ENCODE measurements at places on chromosomes 13 and 19. TPM values are rescaled to one million over a fixed set of nuclear protein-coding genes. Genes with fewer than 3 reads are reported as not detected.

- DNase-seq = no peak
These were observed 9.2 kb upstream of the ATP12A start for GRCh38 chr13:24670961-24671381.

- no peak for DNase-seq
These were observed 541.8 kb upstream of the SLC10A2 start for GRCh38 chr13:103607995-103608394.

DNA sequence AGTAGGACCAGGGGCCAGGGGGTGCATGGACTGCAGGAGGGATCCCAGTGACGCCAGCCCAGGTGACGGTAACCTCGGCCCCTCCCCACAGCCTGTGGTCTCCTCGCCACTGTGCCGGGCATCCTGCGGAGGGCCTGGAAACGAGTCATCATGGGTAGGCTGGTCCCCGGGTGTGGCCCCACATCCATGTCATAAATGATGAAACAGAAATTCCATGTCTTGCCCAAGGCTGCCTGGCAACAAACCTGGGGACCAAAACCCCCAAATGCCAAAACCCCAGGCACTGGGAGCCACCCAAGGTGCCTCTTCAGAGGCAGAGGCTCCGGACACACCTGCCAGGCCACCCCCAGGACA, 20.9 kb downstream of the MAP2K2 start:
- DNase-seq = no peak

GRCh38 chr13:32248801-32249200, 66.4 kb downstream of the ZAR1L start:
- no peak for DNase-seq

- no peak for DNase-seq
These were observed 45.8 kb downstream of the TNFSF13B start for GRCh38 chr13:108315273-108315672.

DNA sequence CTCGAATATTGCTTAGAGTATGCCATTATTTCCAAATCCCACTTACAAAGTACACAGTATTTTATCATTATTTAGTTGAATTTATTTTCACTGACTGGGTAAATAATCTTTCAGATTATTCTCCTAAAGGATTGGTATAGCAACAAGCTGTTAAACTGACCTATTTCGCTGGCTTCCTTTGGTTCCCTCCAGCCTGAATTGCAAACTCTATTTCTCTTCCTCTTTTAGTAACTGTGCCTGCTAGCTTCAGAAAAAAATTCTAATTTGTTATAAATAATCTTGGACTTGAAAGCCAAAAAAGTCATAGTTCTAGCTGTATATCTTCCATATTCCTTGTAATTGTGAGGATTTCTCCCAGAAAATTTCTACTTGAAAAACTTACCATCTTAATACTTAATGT, 15.0 kb upstream of the CCNA1 start:
- DNase-seq = no peak

GRCh38 chr13:74758188-74758587, 624.0 kb upstream of the KLF12 start:
- DNase-seq = no peak

- no peak for DNase-seq
These were observed 5.6 kb downstream of the TIMM13 start for GRCh38 chr19:2421581-2422306.

- no peak for DNase-seq
These were observed 3.8 kb downstream of the NPAS1 start for GRCh38 chr19:47023448-47023794.

- peak; percentile 61 for DNase-seq
These were observed 30.7 kb upstream of the C13orf46 start for GRCh38 chr13:114004420-114005205.

- no peak for DNase-seq
These were observed 4.5 kb upstream of the FCGRT start for GRCh38 chr19:49507803-49508494.

DNA sequence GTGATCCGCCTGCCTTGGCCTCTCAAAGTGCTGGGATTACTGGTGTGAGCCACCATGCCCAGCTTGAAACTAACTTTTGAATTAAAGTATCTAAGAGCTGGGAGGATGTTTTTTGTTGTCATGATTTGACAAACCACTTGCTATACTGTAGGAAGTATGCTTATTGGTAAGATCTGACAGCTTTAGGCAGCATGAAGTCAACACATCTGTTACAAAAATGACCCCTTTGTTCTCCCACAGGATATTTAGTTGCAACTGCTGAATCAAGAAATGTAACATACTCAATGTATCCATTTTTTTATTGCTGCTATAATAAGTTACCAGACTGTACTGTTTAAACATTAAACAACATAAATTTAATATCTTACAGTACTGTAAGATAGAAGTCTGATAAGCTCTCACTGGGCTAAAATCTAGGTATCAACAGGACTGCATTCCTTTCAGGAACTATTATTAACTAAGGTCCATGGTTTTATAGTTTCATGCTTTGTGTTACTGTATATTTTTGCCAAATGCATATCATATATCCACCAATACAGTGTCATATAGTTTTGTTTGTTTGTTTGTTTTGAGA, 22.8 kb upstream of the LRP3 start:
- no peak for DNase-seq

DNA sequence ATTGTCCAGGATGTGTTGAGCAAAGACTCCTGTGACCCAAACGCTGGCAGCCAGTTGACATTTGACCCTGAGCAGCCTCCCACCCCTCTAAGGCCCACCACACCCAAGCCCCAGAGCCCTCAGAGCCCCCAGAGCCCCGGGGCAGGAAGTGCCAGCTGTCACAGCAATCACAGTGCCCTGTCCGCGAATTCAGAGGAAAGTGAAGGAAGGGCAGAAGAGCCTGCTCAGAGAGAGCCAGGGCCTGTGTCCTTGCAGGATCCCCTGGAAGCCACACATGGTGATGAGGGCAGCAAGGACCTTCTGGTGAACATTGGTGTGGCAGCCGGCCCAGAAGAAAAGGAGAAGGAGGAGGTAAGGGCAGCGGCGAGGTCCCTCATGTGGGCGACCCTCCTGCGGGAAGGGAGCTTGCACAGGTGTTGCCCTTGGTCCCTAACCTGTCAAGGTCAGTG, 63.7 kb downstream of the SPATA13 start:
- no peak for DNase-seq

GRCh38 chr19:14000691-14001375, 5.3 kb downstream of the RFX1 start:
- DNase-seq = no peak

- no peak for DNase-seq
These were observed 10.3 kb downstream of the THSD1 start for GRCh38 chr13:52395704-52396103.

- DNase-seq = no peak
These were observed 157.7 kb downstream of the ZNF536 start for GRCh38 chr19:30529876-30530275.

- DNase-seq = no peak
These were observed 158.1 kb downstream of the EFNB2 start for GRCh38 chr13:106377341-106377740.

- DNase-seq = no peak
These were observed 547.0 kb upstream of the SLITRK5 start for GRCh38 chr13:87123987-87124784.

DNA sequence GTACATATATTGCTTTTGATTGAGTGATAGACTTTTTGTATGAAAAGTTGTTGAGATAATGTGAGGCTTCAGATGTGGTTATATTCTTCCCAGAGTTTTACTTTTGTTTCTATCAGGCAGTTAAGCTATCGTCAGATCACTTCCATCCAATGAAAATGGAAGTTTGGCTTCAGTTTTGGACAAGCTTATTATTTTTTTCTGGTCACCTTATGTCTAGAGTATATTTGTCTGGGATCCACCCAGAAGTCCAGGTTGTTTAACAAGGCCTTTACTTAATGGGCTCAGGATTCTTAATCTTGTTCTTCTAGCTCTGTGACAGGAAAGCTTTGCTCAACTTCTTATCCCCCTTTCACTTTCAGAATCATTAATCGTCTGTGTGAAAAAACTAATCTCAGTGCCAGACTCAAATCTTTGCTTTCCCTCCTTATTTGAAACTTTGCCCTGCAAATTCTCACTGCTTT, 150.9 kb downstream of the PDS5B start:
- DNase-seq = no peak

DNA sequence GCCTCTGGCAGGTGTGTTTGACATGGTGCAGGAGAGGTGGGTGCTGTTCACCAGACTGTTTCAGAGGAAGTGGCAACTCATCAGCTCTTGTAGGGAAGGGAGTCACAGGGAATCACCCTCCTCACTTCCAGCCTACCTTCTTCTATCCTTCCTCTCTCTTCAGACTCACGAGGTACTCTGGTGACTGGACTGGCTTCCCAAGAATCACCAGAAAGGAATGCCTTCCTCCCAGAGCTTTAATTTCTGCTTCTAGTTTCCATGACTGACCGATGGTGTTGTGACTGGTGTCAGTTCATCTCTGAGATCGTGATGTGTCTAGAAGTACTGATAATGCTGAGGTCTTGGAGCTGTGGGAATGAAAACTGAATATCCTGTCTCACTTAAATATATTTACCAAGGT, 247.3 kb downstream of the KCTD12 start:
- DNase-seq = no peak

GRCh38 chr19:48596679-48597465, 9.7 kb upstream of the SPACA4 start:
- no peak for DNase-seq

GRCh38 chr13:48043789-48044503, 6.4 kb downstream of the NUDT15 start:
- DNase-seq = no peak

DNA sequence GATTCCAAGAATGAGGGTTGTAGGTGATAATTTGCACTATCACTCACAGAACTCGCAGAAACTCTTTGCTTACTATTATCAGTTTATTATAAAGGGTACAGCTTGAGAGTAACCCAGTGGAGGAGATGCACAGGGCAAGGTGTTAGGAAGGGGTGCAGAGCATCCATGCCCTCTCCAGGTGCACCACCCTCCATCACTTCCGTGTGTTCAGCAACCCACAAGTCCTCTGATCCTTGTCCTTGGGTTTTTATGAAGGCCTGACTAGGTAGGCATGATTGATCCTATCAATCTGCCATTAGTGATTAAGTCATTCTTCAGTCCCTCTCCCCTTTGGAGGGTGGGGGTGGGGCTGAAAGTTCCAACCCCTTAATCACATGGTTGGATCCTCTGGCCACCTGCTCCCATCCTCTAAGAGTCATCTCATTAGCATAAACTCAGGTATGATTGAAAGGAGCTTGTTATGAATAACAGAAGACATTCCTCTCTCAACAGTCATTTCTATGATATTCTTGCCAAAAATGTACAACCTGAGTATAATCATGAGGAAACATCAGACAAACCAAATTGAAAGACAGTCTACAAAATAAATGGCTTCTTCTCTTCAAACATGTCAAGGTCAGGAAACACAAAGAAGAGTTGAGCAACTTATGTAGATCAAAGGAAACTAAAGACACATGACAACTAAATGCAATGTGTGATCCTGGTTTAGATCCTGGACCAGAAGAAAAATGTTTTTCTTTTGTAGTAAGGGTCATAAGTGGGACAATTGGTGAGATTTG, 225.4 kb downstream of the PCCA start:
- DNase-seq = no peak

DNA sequence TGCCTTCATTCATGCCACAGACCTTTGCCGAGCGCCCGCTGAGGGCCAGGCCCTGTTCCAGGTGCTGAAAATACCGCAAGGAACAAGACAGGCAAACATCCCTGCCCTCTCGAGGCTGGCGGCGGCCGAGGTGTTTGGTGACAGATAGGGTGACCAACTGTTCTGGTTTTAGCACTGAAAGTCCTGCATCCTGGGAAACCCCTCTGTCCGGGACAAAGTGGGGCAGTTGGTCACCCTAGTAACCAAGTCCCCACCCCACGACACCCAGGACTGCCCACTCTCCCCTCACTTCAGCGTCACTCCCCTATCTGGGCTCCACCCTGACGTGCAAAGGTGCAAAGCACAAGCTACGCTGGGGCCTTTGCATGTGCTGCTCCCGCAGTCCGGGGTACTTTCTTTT, 17.3 kb downstream of the ZBTB7A start:
- no peak for DNase-seq

- no peak for DNase-seq
These were observed 6.2 kb downstream of the XAB2 start for GRCh38 chr19:7622933-7623685.

DNA sequence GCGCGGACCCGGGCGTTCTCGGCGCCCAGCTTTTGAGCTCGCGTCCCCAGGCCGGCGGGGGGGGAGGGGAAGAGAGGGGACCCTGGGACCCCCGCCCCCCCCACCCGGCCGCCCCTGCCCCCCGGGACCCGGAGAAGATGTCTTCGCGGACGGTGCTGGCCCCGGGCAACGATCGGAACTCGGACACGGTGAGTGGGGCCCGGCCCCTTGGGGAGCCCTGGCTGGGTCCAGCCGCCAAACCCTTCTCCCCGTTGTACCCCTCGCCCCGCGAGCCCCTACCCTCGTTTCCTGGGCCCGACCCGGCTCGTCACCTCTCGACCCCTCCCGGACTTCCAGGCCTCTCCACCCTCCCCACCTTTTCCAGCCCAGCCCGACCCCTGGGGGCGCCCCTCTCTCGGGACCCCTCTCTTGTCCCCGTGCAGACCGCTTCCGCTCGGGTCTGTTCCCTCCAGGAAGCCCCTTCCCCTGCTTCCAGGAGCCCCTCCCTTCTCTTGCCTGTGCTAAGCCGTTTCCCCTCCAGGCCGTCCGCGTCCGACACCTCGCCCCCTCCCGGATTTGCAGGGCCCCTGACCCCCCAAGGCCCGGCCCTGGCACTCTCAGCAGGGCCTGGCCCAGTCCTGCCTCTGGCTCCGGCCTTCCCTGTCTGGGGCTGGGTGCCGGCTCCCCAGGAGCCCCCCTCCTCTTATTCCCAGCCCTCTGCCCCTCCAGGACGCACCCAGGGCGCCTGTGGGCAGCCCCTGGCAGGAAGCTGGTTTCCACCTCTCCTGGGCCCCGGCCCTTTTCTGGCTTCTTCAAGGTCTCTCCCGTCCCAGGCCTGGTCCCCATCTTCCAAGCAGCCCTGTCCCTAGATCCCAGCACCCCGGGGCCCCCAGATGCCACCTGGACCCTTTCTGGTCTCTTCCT, 632 bp downstream of the MARK4 start:
- DNase-seq = peak; percentile 84

GRCh38 chr13:112756967-112757758, 67.3 kb downstream of the ATP11A start:
- DNase-seq = peak; percentile 38

- no peak for DNase-seq
These were observed 42.8 kb downstream of the TRPM4 start for GRCh38 chr19:49200238-49200862.

TMC4 gene
- total RNA-seq = not detected

FAM216B gene
- not detected for total RNA-seq

ZNF304 gene
- 13.3 TPM for total RNA-seq

ZFP14 gene
- 11.4 TPM for total RNA-seq

KCNN1 gene
- not detected for total RNA-seq

ATP11A gene
- 60.0 TPM for total RNA-seq

ZC3H4 gene
- 35.1 TPM for total RNA-seq

ADM5 gene
- 5.0 TPM for total RNA-seq

ZNF90 gene
- 5.1 TPM for total RNA-seq

HSPB6 gene
- total RNA-seq = 4.5 TPM

TMEM59L gene
- total RNA-seq = 0.49 TPM

CACNG6 gene
- not detected for total RNA-seq

Data from spleen (tissue), 13 donors.